ENCODE measurements at places on chromosomes 2 and 18.

GRCh38 chr2:188993247-188993646 is 19.1 kb downstream of the COL3A1 start:
- no peak for DNase-seq

DNA sequence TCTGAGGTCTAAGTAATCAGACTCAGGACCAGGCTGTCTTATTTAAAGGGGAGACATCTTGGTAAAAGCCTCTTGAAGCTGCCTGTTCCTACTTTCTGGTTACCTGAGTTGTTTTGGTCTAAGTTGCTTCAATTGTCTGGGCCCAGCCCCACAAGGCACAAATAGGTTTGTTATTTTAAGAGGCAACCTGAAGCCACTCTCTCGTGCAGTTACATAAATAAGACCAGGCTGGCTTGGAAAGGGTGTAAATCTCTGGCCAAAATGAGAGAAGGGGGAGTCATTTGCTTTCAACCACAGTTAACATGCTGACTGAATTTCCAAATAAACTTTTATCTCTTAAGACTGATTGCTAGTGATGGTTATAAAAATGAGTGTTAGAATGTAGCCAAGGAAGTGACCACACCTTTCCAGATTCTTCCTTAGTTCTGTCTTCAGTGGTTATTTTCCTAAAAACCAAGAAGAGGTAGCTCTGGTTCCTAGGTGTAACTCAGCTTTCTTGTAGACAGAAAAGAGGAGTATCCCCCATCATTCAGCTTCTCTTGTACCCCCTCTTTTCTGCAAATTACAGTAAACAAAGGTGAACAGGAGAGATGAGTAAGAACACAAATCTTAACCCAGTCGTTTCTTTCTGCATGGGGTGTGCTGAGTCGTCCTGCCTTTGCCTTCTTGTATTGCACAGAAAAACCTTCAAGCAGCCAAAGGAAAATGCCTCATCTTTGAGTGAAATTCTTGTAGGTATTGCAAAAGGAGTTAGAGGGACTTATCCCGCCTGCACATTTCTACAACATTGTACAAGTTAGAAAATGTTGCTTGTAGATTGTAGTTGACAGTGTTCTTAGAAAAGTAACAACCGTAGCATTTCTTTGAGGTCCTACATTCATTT is 161.5 kb upstream of the NT5C1B start:
- no peak for DNase-seq

DNA sequence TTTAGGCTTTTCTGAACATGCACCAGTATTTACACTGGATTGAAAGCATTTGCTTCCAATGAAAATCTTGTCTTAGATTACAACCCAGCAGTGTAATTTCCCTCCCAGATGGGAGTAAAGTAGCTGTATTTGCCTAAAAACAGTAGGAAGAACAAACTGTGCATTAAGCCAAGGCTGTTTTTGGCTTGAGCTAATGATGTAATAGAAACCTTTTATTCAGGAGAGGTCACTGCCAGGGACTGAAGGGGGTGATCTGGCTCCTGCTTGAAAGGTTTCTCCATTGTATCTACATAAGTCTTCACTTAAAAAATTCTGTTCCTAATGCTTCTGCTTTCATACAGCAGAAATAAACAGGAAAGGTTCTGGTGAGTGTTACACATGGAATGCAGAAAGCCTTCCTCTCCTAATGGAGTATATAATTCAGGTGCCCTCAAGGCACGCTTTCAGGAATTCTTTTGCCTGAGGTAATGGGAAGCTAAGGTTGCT is 74.4 kb downstream of the MEIS1 start:
- no peak for DNase-seq

DNA sequence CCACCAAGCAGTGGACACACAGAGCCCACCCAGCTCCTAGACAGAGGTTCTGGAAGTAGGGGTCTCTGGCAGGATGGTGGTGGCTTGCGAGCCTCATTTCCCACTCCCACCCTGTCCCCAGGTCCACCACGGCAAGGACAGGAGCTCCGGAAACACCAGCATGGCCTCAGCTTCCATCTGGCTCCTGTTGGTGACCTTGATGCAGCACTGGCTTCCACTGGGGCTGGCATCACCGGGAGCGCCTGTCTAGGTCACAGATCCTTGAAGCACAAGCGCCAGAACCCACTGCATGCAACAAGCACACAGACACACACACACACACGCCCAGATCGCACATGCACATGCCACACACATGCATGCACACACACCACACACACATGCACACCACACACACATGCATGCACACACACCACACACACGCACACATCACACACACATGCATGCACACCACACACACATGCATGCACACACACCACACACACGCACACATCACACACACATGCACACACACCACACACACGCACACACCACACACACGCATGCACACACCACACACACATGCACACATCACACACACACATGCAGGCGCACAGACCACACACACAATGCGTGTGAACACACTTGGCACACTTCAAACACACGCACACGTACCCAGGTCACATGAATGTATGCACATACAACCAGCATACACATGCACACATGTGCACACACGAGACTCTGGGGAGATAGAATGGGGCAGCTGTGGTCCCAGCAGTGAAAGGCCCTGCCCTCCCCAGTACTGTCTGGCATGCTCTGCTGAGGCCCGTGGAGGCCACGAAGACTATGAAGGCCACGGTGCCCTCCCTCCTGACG is 63.7 kb downstream of the TWIST2 start:
- DNase-seq, result no peak

- DNase-seq, result no peak
Measured at GRCh38 chr2:38060236-38061018, 15.5 kb downstream of the CYP1B1 start.

DNA sequence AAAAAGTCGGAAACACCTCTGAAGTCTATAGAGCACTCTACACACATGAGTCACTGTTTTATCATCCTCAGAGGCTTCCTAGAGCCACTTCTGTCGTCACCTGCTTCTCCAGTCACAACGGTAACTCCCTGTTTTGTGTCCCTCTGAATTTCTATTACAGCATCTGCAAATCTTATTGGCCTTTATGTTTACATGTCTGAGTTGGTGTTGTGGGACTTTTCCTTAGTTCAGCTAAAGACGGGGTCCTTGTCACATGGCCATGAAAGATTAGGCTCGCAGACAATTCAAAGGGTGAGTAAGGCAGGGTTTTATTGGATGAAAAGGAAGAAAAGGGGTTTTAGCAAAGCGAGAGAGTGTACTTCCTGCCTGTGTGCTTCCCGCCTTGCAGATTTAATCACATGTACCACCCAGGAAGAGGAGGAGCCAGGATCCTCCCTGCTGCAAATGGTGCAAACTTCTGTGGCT is 185.6 kb downstream of the LPIN1 start:
- DNase-seq, result no peak

DNA sequence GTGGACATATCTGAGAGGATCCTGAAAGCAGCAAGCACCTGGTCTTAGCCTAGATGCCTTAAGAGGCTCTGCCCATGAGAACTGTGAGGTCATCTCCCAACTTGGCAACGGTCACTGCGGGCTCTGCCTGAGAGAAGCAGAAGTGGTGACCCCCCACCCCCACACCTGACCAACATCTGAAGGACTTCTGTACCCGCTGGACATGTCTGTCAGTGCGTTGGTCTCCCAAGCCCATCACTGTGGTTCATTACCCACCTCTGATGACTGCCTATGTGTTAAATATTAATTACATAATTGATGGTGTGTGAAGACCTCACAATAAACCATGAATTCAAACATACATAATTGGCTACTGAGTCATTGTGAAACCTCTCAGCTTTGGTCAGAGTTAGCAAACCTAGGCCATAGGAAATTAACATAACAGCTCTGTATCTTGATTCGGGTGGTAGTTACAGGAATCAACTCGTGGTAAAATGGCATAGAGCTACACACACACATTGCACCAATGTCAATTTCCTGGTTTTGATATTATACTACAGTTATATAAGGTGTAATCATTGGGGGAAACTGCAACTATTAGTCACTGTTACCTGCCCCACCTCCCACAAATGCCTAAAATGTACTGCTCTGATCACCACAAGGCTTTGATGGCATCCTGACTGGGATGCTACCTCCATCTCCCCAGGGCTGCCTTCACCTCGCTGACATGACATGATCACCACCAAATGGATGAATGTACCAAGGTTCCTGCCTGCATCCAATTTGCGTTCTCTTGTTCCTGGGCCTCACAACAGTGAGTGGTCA is 4.3 kb upstream of the GALNT1 start:
- DNase-seq, result no peak

DNA sequence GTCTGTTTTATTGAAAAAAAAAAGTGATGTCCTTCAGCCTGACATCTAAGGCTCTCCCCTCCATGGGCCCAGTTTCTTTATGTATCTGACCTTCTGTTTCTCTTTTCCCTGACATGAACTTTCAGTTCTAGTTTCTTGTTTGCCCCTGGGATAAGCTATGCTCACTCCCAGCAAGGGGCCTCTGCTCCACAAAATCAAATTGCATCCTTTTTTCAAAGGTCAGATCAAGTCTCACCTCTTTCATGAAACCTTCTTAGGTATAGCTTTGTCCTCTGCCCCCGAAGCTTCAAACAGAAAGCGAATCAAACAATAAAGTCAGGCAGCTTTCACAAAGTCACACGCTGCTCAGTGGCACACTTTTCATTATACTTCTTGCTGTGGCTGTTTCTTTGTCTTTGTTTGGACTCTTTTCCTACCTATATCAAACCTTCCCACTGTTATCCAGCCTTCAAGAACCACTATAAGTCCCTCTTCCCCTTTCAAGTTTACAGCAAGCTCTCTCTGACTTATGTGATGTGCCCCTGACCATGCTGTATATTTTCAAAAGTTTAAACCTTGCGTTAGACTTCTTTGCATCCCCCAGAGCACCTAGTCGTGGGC is 23.3 kb downstream of the MAP3K19 start:
- DNase-seq, result no peak

GRCh38 chr2:158973116-158973956 is 4.9 kb downstream of the TANC1 start:
- DNase-seq, result no peak

DNA sequence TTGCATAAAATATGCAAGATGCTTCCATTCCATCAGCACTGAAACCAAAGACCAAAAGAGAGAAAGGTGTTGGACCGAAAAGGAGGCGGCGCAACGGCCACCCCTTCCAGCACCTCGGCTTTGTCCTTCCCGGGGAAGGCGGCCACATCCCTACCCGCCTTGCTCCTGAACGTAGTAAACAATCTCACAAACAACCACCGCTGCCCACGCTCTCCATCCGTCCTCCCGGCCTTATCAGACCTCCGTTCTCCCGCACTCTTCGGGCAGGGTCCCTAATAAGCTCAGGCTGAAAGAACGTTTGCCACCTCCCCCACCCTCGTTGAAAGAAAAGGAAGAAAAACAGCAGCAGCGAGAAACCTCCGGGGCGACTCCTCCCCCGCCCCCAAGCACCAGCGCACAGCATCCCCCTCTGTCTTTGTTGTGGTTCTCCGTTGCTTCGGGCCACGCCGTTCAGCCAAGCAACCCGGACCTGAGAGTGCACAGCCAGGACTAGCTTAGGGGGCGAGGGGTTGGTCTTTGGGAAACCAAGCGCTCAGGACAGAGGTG is 4.4 kb downstream of the EVX2 start:
- no peak for DNase-seq

Data from stimulated activated CD8-positive, alpha-beta memory T cell treated with anti-CD3 and anti-CD28 coated beads, Interleukin-7, amount 100 ng/mL, for 4 hours (primary cell).